Karpas-422 (cell line): ENCODE measurements at places on chromosomes 13 and 19.
A peak's percentile ranks its signal among the peaks of the same experiment; 100 is the strongest.

DNA sequence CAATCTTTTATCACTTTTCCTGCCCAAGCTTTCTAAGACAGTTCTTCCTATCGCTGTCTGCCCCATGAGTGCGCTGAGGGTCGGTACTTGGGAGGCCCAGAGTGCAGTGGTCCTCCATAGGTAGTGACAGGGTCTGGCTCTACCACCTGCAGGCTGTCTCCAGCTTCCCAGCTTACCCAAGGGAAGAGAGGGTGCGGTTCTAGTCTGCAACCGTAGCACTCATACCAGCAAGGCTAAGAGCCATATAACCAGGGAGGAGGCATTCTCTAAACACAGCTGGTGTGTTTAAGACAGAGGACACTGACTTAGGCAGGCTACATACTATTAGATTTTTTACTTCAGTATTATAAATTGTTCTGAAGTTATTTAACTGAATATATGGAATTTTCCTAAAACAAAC lies 8.2 kb downstream of the PROZ start:
- DNase-seq, result no peak
- H3K4me1 ChIP-seq, result peaks cover 8% of the 10 kb centered on the region
- H3K36me3 ChIP-seq, result peaks cover 17% of the 10 kb centered on the region
- no peak overlapping the region for H3K4me3 ChIP-seq

DNA sequence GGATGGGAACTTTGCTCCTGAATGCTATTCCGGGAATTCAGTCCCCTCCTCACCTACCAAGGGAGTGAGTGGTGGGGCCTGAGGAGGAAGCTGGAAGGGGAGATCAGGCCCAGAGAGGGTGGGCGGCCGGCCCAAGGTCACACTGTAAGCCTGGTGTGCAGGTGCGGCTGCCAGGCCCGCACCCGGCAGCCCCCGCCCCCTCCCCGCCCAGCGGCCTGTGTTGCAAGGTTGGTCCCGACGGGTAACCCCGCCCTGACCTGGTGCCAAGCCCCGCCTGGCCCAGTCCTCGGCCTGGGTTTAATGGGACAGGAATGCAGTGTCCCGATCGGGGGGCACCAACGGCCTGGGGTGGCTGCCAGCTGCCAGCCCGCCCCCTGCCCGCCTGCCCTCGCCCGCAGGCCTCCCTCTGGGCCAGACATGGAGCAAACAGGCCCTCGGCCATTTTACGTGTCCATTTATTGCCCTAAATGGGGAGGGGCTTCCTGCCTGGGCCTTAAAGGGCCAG lies 5.5 kb downstream of the ZBTB7A start:
- peaks cover 47% of the 10 kb centered on the region for H3K4me1 ChIP-seq
- H3K27me3 ChIP-seq, result no peaks in the 10 kb centered on the region
- H3K4me3 ChIP-seq, result peak overlapping the region; percentile 97; the same call in 1 of the 2 replicates
- peak; percentile 77 for DNase-seq
- 0 out of 2 replicates have a peak overlapping the region, but pooled peaks have one; percentile 8 for H3K27ac ChIP-seq
- H3K36me3 ChIP-seq, result no peaks in the 10 kb centered on the region

GRCh38 chr19:10122045-10122444 lies 2.3 kb upstream of the EIF3G start:
- no peak for DNase-seq
- peaks cover 15% of the 10 kb centered on the region for H3K4me1 ChIP-seq
- H3K27me3 ChIP-seq, result no peaks in the 10 kb centered on the region
- H3K27ac ChIP-seq, result no peak overlapping the region
- H3K4me3 ChIP-seq, result no peak overlapping the region

DNA sequence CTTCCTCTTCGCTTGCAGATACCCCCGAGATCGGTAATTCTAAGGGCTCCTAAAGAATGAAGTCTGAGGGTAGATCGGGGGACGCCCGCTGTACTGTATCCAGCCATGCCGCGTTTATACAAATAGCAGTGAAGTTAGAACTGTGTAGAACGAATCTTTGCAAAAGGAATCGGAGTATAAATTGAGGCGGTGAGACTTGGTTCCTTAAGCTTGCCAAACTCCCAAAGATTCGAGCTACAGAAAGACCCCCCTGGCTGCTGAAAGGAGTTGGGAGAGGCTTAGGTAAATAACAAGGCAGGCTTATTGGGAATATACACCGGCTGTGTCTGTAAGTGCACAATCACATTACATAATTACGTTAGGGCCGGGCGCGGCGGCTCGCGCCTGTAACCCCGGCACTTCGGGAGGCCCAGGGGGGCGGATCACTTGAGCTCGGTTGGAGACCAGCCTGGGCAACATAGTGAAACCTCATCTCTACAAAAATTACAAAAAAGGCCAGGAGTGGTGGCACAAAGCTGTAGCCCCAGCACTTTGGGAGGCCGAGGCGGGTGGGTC lies 12.2 kb downstream of the TMEM160 start:
- H3K4me3 ChIP-seq, result peak overlapping the region; percentile 70
- peak; percentile 67 for DNase-seq
- H3K36me3 ChIP-seq, result no peaks in the 10 kb centered on the region
- H3K27ac ChIP-seq, result peak overlapping the region; percentile 36; the same call in 1 of the 2 replicates
- peaks cover 19% of the 10 kb centered on the region for H3K4me1 ChIP-seq

GRCh38 chr19:55319785-55320184 lies 5.4 kb downstream of the TMEM150B start:
- peak; percentile 78 for DNase-seq
- no peaks in the 10 kb centered on the region for H3K27me3 ChIP-seq
- no peak overlapping the region for H3K27ac ChIP-seq
- peaks cover 3% of the 10 kb centered on the region for H3K4me1 ChIP-seq

- H3K27ac ChIP-seq, result no peak within 1 kb of the TSS
- no peaks in the 10 kb centered on the region for H3K36me3 ChIP-seq
- no peaks in the 10 kb centered on the region; the same call in 1 of the 2 replicates for H3K27me3 ChIP-seq
- DNase-seq, result no peak
Observed at GRCh38 chr13:44575741-44576350, at the start of gene TSC22D1. Gene TSC22D1, minus strand, starts transcription at chr13:44576330. Its CDS starts 256 bp downstream, at chr13:44576074.

- H3K36me3 ChIP-seq, result no peaks in the 10 kb centered on the region
- no peaks in the 10 kb centered on the region for H3K27me3 ChIP-seq
- H3K4me3 ChIP-seq, result no peak overlapping the region
- H3K4me1 ChIP-seq, result peaks cover 37% of the 10 kb centered on the region
Observed at GRCh38 chr13:24668955-24669582, 11.1 kb upstream of the ATP12A start.

GRCh38 chr13:28640861-28641599 lies 17.9 kb upstream of the POMP start:
- no peak overlapping the region for H3K4me3 ChIP-seq
- DNase-seq, result no peak
- peaks cover 6% of the 10 kb centered on the region for H3K4me1 ChIP-seq
- H3K36me3 ChIP-seq, result no peaks in the 10 kb centered on the region
- 0 out of 2 replicates have a peak, but pooled peaks cover 3% of the 10 kb centered on the region for H3K27me3 ChIP-seq

- H3K36me3 ChIP-seq, result no peaks in the 10 kb centered on the region
- H3K27me3 ChIP-seq, result no peaks in the 10 kb centered on the region
- no peak overlapping the region for H3K4me3 ChIP-seq
- no peak overlapping the region for H3K27ac ChIP-seq
Observed at GRCh38 chr13:25175026-25175425, 2.9 kb upstream of the AMER2 start.
